ENCODE measurements at places on chromosomes 3 and 15.

GRCh38 chr15:58918239-58918638 is 15.2 kb downstream of the SLTM start:
- peaks cover 8% of the 10 kb centered on the region for H3K4me1 ChIP-seq
- no peaks in the 10 kb centered on the region for H3K27me3 ChIP-seq
- H3K4me3 ChIP-seq, result no peak overlapping the region
- DNase-seq, result no peak
- peaks cover 35% of the 10 kb centered on the region for H3K36me3 ChIP-seq

- H3K27ac ChIP-seq, result no peak overlapping the region
- peaks cover 6% of the 10 kb centered on the region for H3K27me3 ChIP-seq
- H3K36me3 ChIP-seq, result no peaks in the 10 kb centered on the region
- no peak for DNase-seq
Measured at GRCh38 chr3:179921500-179921899, 115.2 kb downstream of the PEX5L start.

- peak overlapping the region; percentile 97 for H3K27ac ChIP-seq
- H3K4me3 ChIP-seq, result peak overlapping the region; percentile 91
- peak; percentile 60 for DNase-seq
- peaks cover 41% of the 10 kb centered on the region for H3K36me3 ChIP-seq
Measured at GRCh38 chr15:101723171-101723873, 951 bp downstream of the TARS3 start.

- no peaks in the 10 kb centered on the region for H3K27me3 ChIP-seq
- peak overlapping the region; percentile 55 for H3K4me3 ChIP-seq
- H3K36me3 ChIP-seq, result peaks cover 74% of the 10 kb centered on the region
Measured at GRCh38 chr3:45676325-45677032, 12.7 kb upstream of the SACM1L start.

- peaks cover 22% of the 10 kb centered on the region for H3K27me3 ChIP-seq
- no peaks in the 10 kb centered on the region for H3K4me1 ChIP-seq
- no peaks in the 10 kb centered on the region for H3K36me3 ChIP-seq
- no peak overlapping the region for H3K27ac ChIP-seq
Measured at GRCh38 chr15:68400066-68400456, 31.9 kb downstream of the ITGA11 start.

- H3K27me3 ChIP-seq, result peaks cover 7% of the 10 kb centered on the region
- no peak overlapping the region for H3K4me3 ChIP-seq
- DNase-seq, result no peak
- no peak overlapping the region for H3K27ac ChIP-seq
Measured at GRCh38 chr3:72256716-72257115, 471.8 kb upstream of the PROK2 start.

DNA sequence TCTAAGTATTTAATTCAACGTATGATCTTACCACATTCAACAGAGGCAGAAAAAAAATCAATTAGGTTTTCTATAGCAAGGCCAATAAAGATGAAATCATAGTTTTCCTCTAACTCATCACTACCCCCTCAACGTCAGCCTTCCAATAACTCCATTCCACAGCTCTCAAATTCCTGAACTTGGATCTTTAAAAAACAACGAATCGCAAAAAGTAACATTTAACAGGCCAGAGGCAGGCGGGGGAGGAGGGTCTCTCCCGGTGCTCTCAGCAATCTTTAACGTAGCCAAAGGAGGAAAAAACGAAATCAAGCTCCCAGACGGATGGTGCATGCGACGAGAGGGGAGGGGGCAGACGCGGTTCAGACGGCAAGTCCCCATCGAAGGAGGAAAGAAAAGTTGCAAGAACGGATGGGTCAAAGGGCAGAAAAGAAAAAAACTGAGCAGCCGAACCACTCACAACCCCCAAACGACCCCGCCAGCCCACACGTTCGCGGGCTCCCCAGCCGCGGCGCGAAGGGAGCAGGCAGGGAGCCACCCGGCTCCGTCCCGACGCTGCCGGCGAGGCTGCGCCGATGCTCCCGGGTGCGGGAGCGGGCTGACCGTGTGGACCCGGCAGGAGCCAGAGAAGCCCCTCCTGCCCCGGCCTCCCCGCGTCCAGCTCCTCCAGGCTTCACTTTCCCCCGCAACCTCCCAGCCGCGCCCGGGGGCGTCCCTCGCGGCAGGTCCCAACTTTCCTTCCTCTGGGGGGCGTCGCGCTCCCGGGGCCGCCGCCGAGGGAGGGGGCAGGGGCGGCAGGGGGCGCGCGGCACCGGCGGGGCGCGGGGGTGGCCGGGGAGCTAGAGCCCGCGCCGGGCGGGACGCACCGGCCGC is 703 bp downstream of the PEAK1 start:
- DNase-seq, result peak; percentile 62
- peak overlapping the region; percentile 80 for H3K27ac ChIP-seq
- no peaks in the 10 kb centered on the region for H3K27me3 ChIP-seq
- peak overlapping the region; percentile 83 for H3K4me3 ChIP-seq
- H3K4me1 ChIP-seq, result peaks cover 32% of the 10 kb centered on the region

DNA sequence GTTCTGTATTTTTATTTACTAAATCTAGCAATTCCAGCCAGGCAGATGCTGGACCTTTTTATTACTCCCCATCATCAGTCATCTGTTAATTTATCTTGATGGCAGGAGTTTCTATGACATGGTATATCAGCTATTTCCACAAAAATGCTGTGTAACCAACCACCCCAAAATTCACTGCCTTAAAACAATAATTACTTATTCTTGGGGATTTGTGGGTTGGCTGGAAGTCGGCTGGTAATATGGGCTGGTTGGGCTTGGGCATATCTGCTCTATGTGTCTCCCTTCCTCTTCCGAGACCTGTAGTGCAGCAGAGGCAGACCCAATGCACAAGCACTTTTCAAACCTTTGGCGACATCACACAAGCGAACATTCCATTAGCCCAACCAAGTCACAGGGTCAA is 92.1 kb upstream of the UBE2E1 start:
- H3K4me1 ChIP-seq, result no peaks in the 10 kb centered on the region
- no peaks in the 10 kb centered on the region for H3K36me3 ChIP-seq
- H3K27me3 ChIP-seq, result peaks cover 11% of the 10 kb centered on the region
- H3K4me3 ChIP-seq, result no peak overlapping the region
- no peak overlapping the region for H3K27ac ChIP-seq

DNA sequence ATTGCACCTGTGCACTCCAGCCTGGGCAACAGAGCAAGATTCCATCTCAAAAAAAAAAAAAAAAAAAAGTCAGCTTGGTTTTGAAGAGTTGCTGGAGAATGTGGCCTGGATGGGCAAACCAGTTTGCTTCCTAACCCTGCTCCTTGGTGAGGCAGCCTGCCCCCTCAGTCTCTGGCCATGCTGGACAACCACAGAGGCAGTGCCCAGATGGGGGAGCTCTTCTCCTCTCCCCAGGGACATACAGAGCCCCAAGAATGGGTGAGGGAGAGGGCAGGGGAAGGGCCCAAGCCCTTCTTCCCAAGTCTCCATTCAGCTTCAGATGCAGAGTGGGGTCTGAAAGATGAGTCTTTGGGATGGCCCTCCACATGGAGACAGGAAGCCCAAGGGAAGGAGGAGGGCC is 27.9 kb downstream of the CD276 start:
- H3K36me3 ChIP-seq, result no peaks in the 10 kb centered on the region
- H3K27ac ChIP-seq, result no peak overlapping the region
- H3K4me3 ChIP-seq, result no peak overlapping the region
- no peak for DNase-seq
- peaks cover 22% of the 10 kb centered on the region for H3K27me3 ChIP-seq

GRCh38 chr3:19264424-19264823 is 116.1 kb downstream of the KCNH8 start:
- no peak overlapping the region for H3K4me3 ChIP-seq
- no peaks in the 10 kb centered on the region for H3K36me3 ChIP-seq
- H3K27ac ChIP-seq, result no peak overlapping the region
- H3K4me1 ChIP-seq, result no peaks in the 10 kb centered on the region
- no peak for DNase-seq
- no peaks in the 10 kb centered on the region for H3K27me3 ChIP-seq

DNA sequence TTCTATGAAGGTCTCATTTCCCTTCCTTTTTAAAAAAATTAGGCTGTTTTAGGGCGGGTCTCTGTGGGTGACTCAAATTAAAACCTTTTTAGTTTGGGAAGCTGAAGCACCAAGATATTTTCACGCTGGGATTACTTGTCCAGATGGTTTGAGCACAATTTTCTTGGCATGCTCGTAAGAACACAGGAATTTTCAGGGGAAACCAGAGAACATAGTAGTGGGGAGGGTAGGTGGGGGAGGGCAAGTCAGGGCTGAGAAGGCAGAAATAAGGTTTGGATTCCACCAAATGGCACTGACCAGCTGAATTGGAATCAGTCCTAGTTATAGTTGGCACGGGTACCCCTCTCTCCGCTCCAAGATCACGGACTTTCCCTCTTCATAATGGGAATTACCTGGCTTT is 97.3 kb upstream of the LRIG1 start:
- H3K27me3 ChIP-seq, result peaks cover 7% of the 10 kb centered on the region
- peaks cover 7% of the 10 kb centered on the region for H3K4me1 ChIP-seq
- DNase-seq, result no peak
- no peaks in the 10 kb centered on the region for H3K36me3 ChIP-seq
- no peak overlapping the region for H3K27ac ChIP-seq

GRCh38 chr15:65396283-65396964 is 18.6 kb upstream of the IGDCC3 start:
- H3K27ac ChIP-seq, result no peak overlapping the region
- no peak for DNase-seq
- H3K27me3 ChIP-seq, result peaks cover 95% of the 10 kb centered on the region
- no peak overlapping the region for H3K4me3 ChIP-seq
- peaks cover 6% of the 10 kb centered on the region for H3K4me1 ChIP-seq

DNA sequence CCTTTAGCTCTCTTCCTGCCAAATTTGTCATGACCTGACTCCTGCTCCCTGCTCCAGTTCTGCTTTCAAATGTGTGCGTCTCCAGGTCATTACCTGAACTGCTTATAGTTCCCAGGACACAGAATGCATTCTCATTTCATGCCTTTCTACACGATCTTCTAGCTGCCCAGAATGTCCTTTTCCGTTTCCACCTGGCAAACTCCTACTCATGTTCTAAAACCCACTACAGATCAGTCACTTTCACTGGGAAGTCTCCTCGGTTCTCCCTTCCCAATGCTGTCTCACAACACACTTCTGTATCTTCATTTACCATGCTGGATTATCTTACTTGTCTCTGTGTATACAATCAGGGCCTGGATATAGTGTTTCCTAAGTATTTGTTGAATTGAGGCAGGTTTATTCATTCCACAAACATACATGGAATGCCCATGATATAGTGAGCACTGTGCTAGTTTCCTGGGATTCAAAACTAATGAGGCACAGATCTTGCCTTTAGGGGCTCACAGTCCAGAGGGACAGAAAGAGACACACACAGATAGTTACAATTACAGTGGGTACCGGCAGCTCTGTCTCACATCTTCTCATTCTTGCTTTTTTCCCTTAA is 1.6 kb upstream of the NOX5 start:
- H3K4me1 ChIP-seq, result no peaks in the 10 kb centered on the region
- DNase-seq, result no peak
- H3K36me3 ChIP-seq, result no peaks in the 10 kb centered on the region
- peaks cover 10% of the 10 kb centered on the region for H3K27me3 ChIP-seq
- H3K4me3 ChIP-seq, result no peak overlapping the region

- H3K4me3 ChIP-seq, result no peak overlapping the region
- no peaks in the 10 kb centered on the region for H3K36me3 ChIP-seq
- DNase-seq, result peak; percentile 78
- H3K27me3 ChIP-seq, result peaks cover 22% of the 10 kb centered on the region
- peaks cover 25% of the 10 kb centered on the region for H3K4me1 ChIP-seq
Measured at GRCh38 chr15:76973362-76973743, 21.6 kb upstream of the PSTPIP1 start.

GRCh38 chr15:68283401-68283800 is 5.9 kb downstream of the FEM1B start:
- H3K27ac ChIP-seq, result no peak overlapping the region
- H3K27me3 ChIP-seq, result no peaks in the 10 kb centered on the region
- H3K36me3 ChIP-seq, result peaks cover 43% of the 10 kb centered on the region
- H3K4me1 ChIP-seq, result peaks cover 58% of the 10 kb centered on the region
- DNase-seq, result no peak

GRCh38 chr15:50881121-50882048 is 27.1 kb upstream of the AP4E1 start:
- DNase-seq, result no peak
- H3K4me1 ChIP-seq, result peaks cover 86% of the 10 kb centered on the region
- H3K27me3 ChIP-seq, result no peaks in the 10 kb centered on the region
- no peak overlapping the region for H3K4me3 ChIP-seq

- peaks cover 22% of the 10 kb centered on the region for H3K4me1 ChIP-seq
- H3K27me3 ChIP-seq, result peaks cover 31% of the 10 kb centered on the region
- peaks cover 2% of the 10 kb centered on the region for H3K36me3 ChIP-seq
- no peak overlapping the region for H3K27ac ChIP-seq
Measured at GRCh38 chr3:42654331-42655201, 1.1 kb downstream of the ZBTB47 start.

DNA sequence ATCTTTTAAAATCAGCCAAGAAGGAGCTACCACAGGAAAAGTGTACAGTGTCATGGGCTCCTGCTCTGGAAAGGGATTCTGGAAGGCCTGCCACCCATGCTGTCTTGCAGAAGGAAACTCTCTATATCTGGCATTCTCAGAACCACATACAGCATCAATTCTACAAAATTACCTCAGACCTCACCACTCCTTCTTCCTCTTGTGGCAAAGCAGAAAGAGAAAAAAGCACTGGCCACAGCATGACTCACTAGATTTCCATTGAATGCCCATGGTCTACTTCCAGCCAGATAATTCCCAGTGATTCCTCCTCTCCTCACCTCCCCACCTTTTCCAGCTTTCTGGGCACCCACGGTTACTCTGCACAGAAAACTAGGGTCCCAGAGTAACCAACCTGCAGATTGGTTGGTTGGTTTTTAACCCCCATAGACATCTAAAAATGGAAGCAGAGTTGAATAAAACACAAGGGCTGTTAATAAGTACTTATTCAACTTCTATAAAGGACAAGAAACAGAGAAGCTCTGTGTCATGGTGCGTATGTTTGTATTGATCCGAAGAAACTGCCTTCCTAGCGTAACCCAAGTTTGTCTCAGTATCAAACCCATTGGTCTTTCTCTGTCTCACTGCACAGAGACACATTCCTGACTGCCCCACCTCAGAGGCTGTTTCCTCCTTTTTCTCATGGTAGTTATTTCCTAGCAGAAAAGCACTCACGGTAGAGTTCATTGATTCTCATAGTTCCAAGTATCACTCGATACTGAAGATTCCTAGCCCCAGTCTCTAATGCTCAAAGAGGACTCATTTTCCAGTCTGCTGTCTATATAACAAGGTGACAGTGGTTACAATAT is 67.7 kb downstream of the LDHAL6B start:
- peak overlapping the region; percentile 24 for H3K4me3 ChIP-seq
- H3K4me1 ChIP-seq, result peaks cover 64% of the 10 kb centered on the region
- peaks cover 4% of the 10 kb centered on the region for H3K36me3 ChIP-seq
- H3K27ac ChIP-seq, result peak overlapping the region; percentile 67

DNA sequence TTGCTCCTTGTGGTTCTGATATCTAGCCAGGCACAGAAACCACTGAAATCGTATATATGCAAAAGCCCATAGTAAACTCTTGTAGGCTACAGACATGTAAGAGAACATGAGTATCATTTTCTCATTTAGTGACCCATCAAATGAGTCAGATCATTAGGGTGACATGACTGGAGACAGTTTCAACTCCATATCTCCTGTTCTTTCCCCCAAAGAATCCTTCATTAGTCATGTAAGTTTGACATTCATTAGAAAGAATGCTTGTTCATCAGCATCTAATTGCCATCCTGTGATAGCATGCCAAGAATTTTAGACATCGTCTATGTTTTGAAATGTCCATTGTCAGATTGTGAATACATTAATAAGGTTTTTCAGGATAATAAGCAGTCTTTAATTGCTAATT is 264.9 kb upstream of the TPM1 start:
- peaks cover 12% of the 10 kb centered on the region for H3K27me3 ChIP-seq
- H3K36me3 ChIP-seq, result no peaks in the 10 kb centered on the region
- no peaks in the 10 kb centered on the region for H3K4me1 ChIP-seq
- H3K27ac ChIP-seq, result no peak overlapping the region
- DNase-seq, result no peak
- H3K4me3 ChIP-seq, result no peak overlapping the region
